T47D (cell line): ENCODE measurements at places on chromosomes 3 and 15.

- DNase-seq, result no peak
Observed at GRCh38 chr3:35643495-35643894, 4.2 kb downstream of the ARPP21 start.

DNA sequence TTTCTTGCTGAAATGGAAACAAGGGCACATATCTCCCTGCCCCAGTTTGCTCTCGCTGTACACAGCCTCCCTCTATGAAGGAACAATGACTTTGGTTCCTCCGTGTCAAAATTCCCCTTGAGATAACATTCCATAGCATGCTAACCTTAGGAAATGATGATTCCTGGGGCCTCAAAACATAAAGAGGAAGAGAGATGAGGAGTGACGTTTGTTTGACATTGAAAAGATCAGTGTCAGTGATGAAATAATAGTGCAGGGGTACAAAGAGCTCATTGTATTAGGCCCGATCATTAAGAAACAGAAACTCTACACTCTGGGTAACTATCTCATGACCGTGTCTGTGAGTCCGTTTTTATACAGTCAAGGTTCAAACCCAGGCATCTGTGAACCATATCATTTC is 55.2 kb downstream of the ARNT2 start:
- DNase-seq, result no peak

GRCh38 chr3:3632449-3632848 is 166.8 kb upstream of the LRRN1 start:
- no peak for DNase-seq

DNA sequence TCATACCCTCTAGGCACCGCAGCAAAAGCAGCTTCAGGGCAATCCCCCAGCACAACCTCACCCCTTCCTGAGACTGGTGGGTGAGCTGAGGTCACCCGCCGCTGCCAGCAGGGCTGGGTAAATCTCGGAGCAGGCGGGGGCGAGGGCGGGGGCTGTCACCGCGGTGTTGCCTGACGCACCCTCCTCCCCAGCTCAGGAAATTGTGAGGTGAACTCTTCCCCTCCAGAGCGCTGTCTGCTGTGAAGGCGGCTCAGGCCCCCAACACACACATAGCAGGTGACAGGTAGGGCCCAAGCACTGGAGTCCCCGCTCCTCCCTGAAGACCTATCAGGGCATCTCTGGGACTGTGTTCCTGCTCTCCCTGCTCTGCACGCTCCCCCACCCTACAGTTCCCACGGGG is 30.2 kb upstream of the FURIN start:
- no peak for DNase-seq

DNA sequence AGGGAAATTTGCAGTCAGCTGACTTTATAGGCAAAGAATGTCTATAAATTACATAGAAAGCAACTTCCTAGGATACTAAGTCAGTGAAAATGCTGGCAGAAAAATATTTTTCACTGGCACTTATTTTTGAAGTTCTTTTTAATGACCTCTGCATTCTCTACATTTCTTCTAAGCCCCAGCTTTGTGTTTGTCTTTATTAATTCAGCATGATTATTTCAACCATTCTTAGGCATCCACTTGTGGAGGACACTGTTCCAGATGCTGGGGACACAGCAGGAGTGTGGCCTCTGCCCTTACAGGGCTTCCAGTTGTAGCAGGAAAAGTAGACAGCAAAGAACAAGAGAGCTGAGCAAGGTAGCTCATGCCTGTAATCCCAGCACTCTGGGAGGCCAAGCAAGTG is 15.0 kb downstream of the LRRK1 start:
- DNase-seq, result no peak
